M059J (cell line): ENCODE measurements at places on chromosomes 4 and X.

GRCh38 chrX:15663439-15663838 is 1.2 kb downstream of the CLTRN start:
- DNase-seq: no peak

- DNase-seq: no peak
Observed at GRCh38 chr4:2368746-2369437, 49.6 kb downstream of the ZFYVE28 start.

- peak; percentile 0 for DNase-seq
Observed at GRCh38 chrX:5236096-5236495, 992.6 kb downstream of the NLGN4X start.

DNA sequence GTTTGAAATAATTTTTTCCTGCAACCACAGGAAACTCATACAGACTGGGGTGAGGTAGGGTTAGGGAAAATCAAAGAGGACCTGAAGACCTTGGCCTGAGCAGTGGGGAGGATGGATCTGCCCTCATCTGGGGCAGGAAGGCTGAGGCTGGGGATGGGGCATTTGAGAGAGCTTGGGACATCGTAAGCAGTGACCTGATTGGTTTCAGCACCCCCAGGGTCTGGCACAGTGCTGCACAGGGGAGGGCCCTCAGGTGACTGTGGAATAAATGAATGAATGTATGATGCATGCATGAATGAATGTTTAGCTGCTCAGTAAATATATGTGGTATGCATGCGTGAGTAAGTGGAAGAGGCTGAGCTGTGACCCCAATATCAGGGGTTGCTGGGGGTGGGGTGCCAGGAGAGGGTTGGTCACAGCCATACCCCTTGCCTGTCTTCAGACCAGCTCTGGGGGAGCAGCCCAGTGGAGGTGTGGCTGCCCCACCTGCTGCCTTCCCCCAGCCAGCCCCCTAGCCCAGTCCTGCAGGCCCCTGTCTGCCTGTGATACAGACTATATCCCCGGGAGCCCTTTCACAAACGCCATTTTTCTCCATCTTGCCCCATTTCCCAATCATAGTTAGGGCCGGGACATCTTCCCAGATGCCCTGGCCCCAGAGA is 11.0 kb upstream of the TNIP2 start:
- DNase-seq: no peak

- DNase-seq: peak; percentile 30
Observed at GRCh38 chr4:185874516-185875230, 62.7 kb upstream of the SORBS2 start.

- peak; percentile 16 for DNase-seq
Observed at GRCh38 chrX:8731559-8732395, at the start of gene ANOS1. TSS of gene ANOS1 (minus strand) at chrX:8732137. CDS start at chrX:8732036, 101 bp downstream.

- peak; percentile 45 for DNase-seq
Observed at GRCh38 chr4:175325230-175325629, 407.1 kb downstream of the ADAM29 start.

DNA sequence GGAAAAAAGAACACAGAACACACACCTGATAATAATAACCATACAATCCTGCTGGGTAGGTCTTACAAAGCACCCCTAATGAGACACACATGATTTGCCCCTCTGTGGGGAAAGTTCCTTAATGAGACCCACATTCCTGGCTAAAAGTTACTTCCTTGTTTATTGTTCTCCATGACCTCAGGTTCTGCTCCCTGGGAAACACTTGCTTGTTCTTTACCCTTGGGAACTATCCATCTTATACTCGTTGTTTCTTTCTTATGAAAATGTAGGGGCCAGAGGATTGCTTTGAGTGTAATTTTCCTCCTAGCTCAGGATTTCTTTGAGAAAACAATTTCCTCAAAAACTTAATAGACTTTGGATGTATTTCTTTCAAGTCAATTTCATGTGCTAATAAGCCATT is 52.1 kb upstream of the PCDH10 start:
- DNase-seq: no peak

GRCh38 chrX:54248309-54248708 is 65.3 kb upstream of the FAM120C start:
- DNase-seq: peak; percentile 31

GRCh38 chrX:6053141-6053540 is 175.5 kb downstream of the NLGN4X start:
- no peak for DNase-seq

DNA sequence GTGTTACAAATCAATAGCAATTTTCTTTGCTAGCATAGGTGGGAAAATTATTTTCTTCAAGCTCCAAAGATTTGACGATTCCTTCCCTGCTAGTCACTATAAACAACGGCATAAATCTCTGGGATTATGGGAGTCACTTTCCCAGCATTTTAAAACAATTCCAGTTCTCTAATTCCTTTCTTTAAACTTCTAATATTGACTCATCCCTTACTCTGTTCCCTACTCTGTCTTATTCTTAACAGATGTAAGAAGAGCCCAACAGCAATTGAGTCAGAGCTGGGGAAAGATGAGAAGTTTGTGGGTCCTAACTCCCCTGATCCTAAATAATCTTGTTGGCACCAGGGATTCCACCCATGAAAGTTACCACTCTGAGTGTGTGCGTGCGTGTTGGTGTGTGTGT is 47.4 kb upstream of the IL21 start:
- peak; percentile 62 for DNase-seq

DNA sequence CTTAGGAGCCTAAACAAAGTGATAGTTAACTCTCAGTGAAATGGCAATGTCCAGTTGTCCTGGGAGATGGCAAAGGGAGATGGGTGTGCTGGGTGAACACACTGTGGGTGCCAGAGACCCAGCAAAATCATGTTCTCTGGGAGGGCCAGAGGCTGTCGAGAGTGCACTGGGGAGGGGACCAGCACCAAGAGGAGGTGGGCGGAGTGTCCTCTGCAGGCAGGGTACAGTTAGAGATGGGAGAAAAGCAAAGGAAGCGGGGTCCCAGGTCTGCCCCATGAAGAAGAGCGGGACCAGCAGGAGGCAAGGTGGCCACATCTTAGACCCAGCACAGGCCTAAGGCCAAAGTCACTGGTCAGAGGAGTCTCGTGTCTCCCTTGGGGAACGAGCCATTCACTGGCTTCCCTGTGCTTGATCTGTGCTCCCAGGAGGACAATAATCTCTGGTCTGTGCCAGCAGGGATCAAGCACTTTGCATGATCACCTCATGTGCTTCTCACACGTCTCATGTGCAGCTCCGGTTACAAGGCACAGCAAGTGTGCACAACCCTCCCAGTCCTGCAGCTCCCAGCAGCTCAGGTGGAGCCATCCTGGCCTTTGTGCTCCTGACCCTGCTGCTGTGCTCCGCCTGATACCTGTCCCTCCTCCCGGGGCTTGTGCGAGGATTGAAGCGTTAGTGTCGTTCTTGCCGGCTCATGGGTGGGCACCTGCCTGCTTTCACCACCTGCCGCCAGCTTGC is 100.9 kb downstream of the FAM53A start:
- DNase-seq: no peak

DNA sequence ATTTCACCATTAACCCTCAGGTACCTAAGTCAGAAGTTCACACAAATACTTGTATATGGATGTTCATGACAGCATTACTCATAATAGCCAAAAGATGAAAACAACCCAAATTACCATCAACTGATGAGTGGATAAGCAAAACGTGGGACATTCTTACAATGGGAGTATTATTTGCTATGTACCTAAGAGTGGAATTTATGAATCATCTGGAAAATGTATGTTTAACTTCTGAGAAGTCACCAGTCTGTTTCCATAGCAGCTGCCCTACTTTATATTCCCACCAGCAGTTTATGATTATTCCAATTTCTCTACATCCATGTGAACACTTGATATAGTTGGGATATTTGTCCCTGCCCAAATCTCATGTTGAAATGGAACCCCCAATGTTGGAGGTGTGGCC is 1478.9 kb downstream of the PCDH19 start:
- peak; percentile 0 for DNase-seq

DNA sequence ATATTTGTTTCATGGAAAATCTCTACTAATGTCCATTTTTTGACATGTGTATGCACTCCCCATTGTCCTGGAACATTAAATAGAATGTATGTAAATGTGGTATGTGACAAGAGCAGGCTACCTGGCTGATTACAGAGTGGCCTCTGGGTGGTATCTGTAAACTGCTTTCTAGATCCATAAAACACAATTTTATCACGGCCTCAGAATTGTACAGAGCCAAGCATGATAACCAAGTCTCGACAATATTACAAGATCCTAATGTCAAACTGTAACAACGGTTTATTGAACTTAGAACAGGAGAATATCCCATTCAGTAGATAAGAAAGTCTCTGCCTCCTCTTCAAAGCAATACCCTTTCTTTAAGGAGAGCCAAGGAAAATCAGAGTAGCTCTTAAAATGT is 212.4 kb downstream of the PCDH7 start:
- no peak for DNase-seq

DNA sequence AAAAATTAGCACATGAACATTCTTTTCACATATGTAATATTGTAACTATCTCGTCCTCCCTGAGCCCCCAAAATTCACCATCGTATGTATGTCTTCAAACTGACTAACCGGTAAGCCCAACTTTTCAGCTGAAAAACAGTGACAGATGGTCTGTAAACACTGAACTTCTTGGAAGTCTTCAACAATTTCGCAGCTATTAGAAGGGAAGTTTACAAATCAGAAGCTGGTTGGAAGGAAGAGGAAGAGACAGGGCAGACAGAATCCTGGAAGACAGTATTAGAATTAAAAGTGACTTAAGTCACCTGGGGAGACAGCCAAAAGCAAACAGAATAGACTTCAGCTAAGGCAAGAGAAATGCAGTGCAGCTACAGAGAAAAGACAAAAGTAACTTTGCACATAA is 858.4 kb downstream of the ADGRL3 start:
- no peak for DNase-seq

GRCh38 chrX:48971249-48972219 is at the start of gene KCND1:
TSS of gene KCND1 (minus strand) at chrX:48971844. CDS start at chrX:48970271, 1,573 bp downstream.
- DNase-seq: peak; percentile 79

DNA sequence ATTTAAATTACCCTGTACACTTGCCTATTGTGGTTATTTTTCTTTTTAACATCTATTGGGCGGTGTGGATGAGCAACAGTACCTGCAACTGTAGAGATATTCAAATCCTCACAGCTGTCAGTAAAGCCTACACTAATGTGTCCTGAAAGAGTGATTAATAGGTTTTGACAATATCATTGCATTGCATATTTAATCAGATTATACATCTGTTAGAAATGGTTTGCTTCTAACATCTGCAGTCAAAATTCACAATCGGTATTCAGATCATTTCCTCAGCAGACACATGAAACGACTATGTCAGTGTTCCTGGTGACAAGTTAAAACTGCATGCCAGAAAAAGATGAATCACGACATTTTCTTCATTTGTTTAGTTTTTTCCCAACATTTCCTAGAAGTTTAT is 254.6 kb upstream of the EPHA5 start:
- DNase-seq: no peak

GRCh38 chr4:176475067-176475466 is 155.3 kb downstream of the SPCS3 start:
- peak; percentile 53 for DNase-seq

DNA sequence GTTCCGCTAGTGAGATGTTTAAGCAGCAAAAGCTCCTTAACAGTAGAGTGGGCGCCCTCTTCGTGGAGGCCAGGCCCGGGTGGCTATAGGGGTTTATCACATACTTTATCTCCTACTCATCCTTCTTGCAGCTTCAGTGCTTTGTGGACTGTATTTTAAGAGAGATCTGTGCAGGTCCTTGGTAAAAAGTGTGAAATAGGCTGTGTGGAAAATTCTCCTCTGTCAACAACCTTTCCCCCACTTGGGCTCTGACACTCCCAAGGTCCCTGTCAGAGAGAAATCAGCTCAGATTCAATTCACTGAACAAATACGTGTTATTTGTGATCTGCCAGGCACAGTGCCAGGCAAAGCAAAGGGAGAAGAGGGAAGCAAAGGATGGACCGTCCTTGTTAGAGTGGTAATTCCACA is 214.3 kb upstream of the PPARGC1A start:
- DNase-seq: peak; percentile 46

- DNase-seq: no peak
Observed at GRCh38 chr4:145281951-145282350, 101.6 kb upstream of the OTUD4 start.

GRCh38 chr4:142248946-142249345 is 597.2 kb downstream of the INPP4B start:
- peak; percentile 75 for DNase-seq

DNA sequence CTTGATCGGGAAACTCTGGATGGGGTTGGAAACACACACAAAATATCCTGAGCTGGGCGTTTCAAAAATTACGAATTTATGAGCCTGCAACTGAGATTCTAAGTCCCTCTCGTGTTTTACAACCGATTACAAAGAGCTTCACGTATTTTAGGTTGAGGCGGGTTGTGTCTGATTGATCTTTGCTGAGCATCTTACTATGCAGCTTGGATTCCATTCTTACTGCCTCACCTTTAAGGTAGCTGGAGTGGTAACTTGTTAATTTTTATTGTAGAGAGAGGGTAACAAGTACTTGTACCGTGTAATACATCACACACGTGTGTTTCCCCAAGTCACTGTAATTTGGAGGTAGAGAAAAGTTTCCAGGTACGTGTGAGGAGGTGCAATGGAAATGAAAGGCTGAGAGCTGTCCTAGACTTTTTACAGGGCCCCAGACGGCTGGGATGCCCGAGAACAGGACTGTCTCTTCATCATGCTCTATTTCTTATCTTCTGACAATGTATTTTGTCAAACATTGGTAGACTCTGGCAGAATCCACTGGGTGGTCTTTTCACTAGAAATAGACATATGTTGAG is 97.8 kb upstream of the TENM3 start:
- no peak for DNase-seq

GRCh38 chr4:3384391-3384770 is 57.4 kb upstream of the HGFAC start:
- DNase-seq: no peak

GRCh38 chr4:20696815-20697214 is 3.4 kb upstream of the PACRGL start:
- DNase-seq: no peak

GRCh38 chrX:63275127-63275526 is 76.0 kb downstream of the SPIN4 start:
- DNase-seq: peak; percentile 35

GRCh38 chr4:80183250-80184052 is 13.9 kb upstream of the PRDM8 start:
- peak; percentile 34 for DNase-seq

DNA sequence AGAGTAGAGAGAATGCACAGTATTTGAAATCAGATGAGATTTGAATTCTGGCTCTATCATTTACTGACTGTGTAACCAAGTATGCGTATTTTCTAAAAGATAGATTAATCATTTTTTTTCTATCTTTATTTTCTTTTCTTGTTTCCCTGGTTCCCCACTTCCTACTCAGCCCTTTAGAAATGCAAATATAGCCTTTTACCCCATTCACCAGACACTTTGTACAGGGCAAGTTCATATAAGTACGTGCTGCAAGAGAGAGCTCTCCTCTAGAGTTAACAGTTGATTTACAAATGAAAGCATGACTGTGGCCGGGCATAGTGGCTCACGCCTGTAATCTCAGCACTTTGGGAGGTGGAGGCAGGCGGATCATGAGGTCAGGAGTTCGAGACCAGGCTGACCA is 17.8 kb upstream of the TDO2 start:
- DNase-seq: no peak

GRCh38 chr4:36196145-36196913 is 48.0 kb downstream of the ARAP2 start:
- no peak for DNase-seq

- DNase-seq: no peak
Observed at GRCh38 chr4:158131027-158131426, 41.8 kb downstream of the GASK1B start.

- DNase-seq: peak; percentile 24
Observed at GRCh38 chrX:9842541-9842940, 56.3 kb downstream of the SHROOM2 start.

- DNase-seq: no peak
Observed at GRCh38 chrX:38806875-38807621, 5.8 kb downstream of the MID1IP1 start.

GRCh38 chrX:129785160-129785947 is 5.6 kb downstream of the SASH3 start:
- no peak for DNase-seq

- DNase-seq: peak; percentile 1
Observed at GRCh38 chr4:95141361-95141760, 383.6 kb downstream of the BMPR1B start.
